ENCODE measurements at places on chromosomes 16 and 17.

DNA sequence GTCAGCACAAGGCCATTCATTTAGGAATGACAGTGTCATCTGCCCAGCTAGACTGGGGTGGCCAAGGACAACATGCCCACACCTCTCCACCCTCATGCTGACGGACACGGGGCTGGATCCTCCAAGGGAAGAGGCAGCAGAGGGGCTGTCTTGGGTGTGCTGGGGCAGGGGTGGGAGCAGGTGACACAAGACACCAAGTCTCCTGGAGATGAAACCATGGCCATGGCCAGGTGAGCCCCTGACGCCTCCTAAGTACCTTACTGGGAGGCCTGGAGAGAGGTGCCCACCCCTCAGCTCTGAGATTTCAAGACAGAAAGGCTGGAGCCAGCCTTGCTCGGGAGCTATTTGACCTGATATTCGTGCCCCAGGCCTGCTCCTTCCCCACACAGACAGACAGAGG, 9.0 kb upstream of the RASD1 start:
- DNase-seq: no peak

DNA sequence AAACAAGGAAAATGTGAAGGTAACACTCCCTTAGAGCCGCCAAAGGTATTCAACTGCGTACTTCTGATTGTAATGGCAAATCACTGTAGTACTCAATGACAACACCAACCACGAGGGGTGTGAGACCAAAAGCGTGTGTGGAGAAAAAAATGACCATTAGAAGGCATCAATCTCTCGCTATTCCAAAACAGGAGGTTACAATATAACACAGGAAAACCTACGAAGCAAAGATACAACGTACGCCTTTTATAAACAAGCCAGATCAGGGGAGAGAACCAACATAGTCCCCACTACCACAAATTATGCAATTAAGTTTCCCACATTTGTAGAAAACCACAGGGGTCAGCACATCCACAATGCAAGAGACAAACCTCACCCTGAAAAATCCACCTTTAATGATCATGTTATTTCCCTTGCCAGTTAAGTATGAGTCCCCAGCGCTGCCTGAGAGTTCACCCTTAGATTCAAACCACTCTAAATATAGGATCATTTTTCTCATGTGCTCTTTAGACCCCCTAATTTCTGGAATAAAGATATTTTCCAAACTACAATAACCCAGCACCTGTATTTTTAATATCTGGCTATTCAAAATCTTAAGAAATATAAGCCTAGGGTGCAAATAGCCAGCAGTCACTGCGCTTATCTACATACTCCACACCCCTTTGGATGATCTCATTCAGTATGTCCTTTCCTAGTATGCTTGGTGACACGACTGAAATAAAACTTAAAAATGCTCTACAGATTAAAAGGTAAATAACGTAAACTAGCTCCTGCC, 12.4 kb downstream of the TEX14 start:
- no peak for DNase-seq

DNA sequence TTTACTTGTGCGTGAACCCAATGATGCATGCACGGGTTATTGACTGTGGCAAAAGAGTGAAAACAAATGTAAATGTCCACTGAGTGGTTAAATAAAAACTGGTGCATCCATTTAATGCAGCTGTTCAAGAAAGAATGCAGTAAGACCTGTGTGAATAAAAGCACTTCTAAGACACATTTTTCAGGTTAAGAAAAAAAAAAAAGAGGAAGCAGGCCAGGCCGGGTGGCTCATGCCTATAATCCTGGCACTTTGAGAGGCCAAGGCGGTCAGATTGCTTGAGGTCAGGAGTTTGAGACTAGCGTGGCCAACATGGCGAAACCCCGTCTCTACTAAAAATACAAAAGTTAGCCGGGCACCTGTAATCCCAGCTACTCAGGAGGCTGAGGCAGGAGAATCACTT, 11.8 kb downstream of the CNGB1 start:
- DNase-seq: no peak

DNA sequence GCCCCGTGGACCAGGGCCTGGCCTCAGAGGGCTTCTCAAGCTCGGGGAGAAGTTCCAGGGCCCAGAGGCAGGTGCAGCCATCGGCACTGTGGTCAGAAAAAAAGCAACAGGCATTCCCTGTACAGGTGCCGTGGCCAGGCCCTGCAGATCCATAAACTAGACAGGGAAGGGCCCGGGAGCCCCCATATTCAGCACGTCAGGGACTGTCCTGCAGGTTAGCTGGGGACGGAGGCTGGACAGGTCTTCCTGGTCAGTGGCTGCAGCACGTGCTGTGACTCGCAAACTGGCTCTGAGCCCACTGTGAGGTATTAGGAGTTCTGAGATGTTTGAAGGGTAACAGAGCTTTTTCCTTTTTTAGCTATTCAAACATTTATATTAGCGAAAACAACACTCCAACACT, 15.0 kb upstream of the C16orf95 start:
- DNase-seq: no peak

- DNase-seq: no peak
Measured at GRCh38 chr17:18025945-18026776, 12.8 kb downstream of the ATPAF2 start.

DNA sequence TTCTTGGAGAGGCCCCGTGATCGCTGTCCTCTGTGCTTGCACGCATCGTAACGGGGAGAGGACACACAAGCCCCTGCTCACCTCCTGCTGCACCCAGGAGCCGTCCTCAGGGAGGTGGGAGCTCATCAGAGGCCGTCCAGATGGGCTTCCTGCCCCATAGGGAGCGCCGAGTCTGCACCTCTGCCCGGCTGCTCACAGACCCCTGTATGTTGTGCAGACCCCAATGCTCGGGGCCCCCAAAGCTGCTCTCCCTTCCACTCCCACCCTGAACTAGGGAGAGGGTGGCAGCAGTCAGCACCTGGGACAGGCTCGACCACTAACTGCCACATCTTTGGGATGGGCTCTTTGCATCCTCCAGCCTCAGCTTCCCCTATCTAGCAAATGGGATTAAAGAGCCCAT, 4.4 kb upstream of the ZNF469 start:
- DNase-seq: peak; percentile 58

DNA sequence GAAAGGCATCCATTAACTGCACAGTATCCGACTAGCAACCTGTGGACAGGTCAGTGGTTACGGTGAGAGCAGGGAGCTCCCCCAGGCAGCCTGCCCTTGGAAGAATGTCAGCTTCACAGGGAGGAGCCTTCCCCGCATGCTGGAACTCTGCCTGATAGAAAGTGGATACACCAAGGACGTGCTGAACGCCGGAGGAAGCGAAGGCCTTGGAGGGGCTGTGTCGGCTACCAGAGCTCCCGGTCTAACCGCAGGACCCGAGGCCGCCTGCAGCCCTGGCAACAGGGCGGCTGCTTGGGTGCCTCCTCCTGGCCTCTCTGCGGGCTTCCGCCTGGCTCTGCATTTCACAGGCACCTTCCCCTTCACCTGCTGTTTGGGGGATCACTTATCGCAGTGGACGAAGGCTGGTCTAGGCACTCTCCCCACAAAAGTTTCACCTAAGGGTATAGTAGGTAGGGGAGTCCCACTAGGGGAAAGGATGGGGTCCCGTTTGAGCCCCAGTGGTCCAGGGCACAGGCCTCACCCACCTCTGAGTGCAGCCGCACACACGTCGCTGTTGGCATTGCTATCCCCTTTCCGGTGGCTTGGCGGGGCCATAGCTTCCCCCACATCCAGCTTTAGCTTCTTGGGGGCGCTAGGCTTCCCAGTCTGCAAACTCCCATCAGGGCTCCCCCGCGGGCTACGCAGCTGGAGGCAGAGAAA, 29.8 kb downstream of the PELP1 start:
- no peak for DNase-seq

- no peak for DNase-seq
Measured at GRCh38 chr16:28188085-28188916, 23.5 kb downstream of the XPO6 start.

GRCh38 chr17:7204828-7205461, 14.7 kb downstream of the DLG4 start:
- DNase-seq: peak; percentile 93

DNA sequence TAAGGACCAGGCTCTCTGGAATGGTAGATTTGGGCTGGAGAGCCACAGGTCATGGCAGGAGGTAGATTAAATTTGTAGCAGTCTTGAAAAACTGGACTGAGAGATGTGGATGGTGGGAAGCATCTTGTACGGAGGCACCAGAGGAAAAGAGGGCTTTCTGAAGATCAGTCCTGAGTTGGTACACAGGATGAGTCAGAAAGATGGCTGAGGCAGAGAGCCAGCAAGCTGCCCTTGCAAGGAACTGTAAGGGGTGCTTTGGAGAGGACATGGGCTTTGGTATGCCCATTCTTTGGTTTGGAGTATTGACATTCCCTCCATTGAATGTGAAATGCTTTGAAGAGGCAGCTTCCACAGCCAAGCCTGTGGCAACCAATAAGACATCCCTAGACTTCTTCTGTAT, 55.9 kb downstream of the MYOCD start:
- DNase-seq: no peak
